ENCODE measurements at places on chromosomes 3 and 15.

DNA sequence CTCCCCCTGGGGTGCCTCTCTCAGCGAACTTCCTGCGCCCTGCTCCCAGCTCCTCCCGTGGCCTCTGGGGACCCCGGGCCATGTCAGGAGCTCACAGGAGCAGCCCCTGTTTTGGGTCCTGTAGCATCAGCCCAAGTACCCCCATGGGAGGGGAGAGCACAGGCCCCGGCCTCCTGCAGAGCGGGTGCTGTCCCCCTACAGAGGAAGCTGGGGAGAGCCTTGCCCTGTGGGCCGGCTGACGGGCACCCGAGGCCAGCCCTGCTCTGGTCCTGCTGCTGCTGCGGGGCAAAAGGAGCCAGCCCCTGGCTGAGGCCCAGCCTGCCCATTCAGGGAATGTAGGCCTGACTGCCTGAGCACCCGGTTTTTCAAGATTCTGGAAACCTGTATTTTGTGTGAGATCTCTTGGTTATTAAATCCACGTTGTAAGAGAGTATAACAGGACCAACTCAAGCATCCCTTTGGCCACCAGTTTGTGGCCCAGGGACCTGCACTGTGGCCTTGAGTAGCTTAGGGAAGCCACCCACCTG, 12.4 kb downstream of the PLXNA1 start:
- no peak for DNase-seq

- no peak for DNase-seq
Measured at GRCh38 chr3:120763601-120764000, 21.1 kb downstream of the GTF2E1 start.

DNA sequence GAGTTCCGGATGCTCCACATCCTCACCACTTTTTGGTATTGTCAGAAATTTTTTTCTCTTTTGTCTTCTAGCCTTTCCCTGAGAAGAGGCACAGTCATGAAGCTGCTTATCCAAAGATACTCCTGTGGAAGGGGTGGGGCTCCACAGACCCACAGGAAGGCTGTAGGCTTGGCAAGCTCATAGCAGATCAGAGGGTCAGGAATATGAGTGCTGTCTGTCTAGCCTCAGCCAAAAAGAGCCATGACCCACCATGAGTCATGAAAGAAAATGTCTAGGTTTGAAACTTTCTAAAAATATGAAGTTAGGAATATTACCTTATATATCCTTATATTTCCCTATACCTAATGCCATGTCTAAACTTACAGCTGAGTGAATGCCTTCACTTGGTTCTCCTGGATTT, 118.2 kb upstream of the THBS1 start:
- no peak for DNase-seq

GRCh38 chr3:52021489-52022268, 26.0 kb upstream of the RPL29 start:
- DNase-seq: no peak

DNA sequence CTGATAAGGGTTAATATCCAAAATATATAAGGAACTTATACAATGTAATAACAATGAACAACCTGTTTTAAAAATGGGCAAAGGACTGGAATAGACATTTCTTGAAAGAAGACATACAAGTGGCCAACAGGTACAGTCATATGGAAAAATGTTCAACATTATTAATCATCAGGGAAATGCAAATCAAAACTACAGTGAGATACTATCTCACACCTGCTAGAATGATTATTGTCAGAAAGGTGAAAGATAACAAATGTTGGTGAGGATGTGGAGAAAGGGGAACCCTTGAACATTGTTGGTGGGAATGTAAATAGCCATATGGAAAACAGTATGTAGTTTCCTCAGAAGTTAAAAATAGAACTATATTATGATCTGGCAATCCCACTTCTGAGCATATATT, 20.4 kb downstream of the GOLM2 start:
- no peak for DNase-seq

- DNase-seq: no peak
Measured at GRCh38 chr3:142007710-142008399, 131.4 kb downstream of the ATP1B3 start.

GRCh38 chr3:128488991-128489673, 3.9 kb downstream of the GATA2 start:
- no peak for DNase-seq

- DNase-seq: no peak
Measured at GRCh38 chr3:114218578-114219185, 18.7 kb downstream of the ZNF80 start.

DNA sequence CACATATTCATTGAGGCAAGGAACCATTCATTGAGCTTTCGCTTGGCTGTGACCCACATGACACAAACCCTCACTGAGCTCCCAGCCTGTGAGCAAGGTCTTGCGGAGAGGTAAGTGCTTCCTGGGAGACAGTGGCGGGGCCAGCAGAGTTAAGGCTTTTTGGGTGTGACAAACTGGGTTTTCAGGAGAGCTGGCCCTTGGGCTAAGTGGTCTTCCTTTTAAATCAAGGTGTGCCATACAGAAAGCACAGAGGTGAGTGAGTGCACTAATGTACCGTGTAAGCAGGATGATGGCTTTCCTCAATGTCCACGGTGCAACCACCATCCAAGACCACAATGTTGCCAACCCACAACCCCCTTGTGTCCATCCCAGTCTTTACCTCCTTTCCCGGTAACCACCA, 28.6 kb downstream of the POMGNT2 start:
- DNase-seq: no peak

DNA sequence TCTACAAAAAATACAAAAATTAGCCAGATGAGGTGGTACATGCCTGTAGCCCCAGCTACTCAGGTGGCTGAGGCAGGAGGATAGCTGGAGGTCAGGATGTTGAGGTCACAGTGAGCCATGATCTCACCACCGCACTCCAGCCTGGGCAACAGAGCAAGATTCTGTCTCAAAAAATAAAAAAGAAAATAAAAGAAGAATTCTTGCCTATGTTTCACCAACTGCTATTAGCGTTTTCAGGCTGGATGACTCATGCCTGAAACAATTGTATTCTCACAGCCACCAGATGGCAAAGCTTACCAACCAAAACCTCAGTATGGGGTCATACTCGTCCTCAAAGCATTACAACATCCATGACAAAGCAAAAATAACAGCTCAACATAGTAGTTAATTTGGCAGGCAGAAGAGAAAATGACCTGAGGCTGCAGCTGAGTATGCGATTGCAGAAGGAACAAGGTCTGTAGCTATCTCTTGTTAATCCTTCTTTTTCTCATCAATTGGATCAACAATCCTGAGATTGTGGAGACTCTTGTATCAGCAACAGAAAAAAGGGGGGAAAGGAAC, 52.2 kb downstream of the TP53BP1 start:
- DNase-seq: peak; percentile 83

GRCh38 chr3:187213616-187214015, 16.3 kb downstream of the RTP1 start:
- no peak for DNase-seq

DNA sequence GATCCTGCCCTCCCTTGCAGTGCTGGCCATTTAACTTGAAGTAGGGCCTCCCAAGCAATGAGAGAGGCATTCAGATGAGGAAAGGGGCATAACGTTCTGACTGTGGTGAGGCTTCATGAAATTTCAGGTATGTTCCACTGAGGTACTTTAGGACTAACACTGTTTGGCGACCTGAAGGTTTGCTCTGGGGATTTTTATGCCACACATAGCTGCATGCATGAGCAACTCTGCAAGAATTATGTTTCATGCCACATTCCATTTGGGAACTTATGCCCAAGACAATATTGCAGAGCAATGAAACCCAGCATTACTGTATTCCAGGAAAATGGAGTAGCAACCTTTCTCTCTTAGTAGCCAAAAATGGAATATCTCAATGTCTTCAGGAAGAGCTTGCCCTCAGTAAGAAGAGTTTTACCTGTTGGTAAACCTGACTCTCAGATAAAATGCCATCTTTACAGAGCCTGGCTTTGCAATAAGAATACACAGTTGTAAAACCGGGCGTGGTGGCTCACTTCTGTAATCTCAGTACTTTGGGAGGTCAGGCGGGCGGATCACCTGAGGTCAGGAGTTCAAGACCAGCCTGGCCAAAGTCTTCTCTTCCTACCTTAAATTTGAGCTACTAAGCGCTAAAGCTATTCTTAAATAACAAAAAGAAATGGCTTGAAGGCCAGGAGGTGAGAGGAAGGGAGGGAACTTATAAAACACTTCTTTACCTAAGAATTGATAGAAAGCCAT, 16.7 kb upstream of the TBL1XR1 start:
- DNase-seq: no peak

DNA sequence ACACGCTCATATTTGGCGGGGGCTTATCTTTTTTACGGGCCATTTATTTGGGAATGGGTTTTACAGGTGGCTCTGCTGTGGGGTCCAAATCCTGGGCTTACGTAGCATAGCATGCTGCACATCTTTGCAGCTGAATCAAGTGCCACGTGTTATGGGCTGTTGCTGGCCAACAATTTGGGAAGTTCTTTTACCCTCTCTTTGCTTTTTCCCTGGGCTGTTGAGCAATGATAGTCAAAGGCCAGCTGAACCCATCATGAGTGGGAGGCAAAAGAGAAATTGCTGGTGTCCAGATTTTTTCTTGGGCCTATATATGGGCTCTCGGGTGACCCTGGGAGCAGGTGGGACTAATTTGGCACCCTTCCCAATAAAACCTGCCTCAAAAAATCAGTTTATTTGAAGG, 209.3 kb upstream of the SATB1 start:
- no peak for DNase-seq

DNA sequence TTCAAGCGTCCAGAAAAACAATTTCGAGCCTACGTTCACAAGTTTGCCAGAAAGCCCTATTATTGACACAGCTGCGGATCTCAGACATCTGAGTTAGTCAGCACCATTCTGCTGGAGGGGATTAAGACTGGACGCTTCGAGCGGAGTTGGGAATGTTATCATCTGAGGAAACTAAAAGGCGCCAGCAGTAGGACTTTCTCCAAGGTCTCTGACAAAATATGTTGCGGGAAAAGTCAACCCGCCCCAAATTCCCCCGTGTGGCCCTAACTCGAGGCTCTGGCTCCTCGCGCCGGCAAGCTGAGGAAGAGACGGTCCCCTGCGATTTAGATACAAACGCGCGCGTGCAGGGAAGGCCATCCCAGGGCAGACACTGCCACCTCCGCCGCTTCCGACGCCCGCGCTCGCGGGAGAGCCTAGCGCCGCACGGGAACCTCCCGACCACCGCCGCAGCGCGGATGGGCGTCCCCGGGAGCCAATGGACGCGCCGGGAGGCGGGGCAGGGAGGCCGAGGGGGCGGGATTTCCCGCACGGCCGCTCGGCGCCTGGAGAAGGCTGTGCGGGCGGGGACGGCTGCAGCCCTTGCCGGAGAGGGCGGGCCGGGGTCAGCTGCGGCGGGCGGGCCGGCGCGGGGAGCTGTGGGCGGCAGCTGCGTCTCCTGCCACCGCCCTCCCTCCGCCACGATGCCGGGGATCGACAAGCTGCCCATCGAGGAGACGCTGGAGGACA, at the start of gene APPL1:
Gene APPL1 (plus strand): TSS at position 526 of the 726 bp plus-strand sequence. CDS start 155 bp downstream, at position 681.
- DNase-seq: peak; percentile 81

GRCh38 chr15:43168192-43169107, 16.8 kb upstream of the CCNDBP1 start:
- DNase-seq: no peak

GRCh38 chr3:121414924-121415323, 130.9 kb downstream of the POLQ start:
- DNase-seq: no peak

DNA sequence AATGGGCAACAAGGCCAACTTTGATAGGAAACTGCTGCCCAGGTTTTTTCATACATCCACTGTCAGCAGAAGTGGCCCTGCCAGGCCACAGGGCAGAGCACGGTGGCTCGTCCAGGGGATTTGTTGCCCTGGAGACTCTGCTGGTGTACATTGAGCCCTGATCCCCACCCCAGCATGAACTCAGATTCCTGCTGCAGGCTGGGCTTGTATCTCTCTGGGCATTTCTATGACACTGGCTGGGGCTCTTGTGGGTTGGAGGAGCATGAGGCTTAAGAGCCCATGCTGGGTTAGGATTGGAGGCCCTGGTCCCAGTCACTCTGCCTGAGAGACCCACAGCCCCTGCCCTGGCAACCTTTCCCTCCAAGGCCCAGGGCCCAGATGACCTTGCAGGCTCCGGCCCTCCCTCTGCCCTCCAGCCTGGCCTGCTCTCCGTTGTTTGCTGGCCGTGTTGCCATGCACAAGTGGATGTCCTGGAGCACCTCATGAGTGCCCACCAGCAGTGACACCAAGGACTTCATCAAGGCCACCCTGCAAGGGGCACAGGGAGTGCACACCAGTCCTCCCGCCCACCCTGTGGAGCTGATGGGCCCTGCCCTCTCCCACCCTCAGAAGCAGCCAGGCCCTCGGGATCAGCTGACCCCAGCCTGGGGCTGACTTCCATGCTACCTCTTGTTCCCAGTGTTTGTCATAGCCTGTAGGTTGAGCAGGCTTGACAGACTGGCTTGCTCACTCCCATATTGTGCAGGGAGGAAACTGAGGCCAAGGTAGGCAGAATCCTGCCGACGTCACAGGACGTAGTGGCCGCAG, 58.2 kb downstream of the ZNF445 start:
- no peak for DNase-seq

DNA sequence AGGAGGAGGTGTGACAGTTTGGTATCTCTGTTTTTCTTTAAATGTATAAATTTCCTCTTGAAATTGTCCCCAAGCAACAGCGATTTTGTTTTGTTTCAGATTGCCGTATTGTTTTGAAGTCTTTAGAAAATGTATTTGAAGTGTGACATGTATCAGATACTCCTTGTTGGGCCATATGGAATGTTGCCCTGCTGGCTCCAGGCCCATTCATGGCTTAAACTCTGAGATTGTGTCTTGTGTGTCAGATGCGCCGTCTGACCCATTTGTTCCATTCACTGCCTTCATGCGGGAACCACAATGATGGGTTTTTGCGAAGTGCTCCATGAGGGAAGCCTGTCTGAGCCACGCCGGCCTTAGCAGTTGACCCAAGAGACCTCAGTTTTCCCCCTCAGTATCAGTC, 75.2 kb upstream of the ADAMTSL3 start:
- no peak for DNase-seq

- no peak for DNase-seq
Measured at GRCh38 chr3:37024092-37024491, 30.8 kb downstream of the MLH1 start.

DNA sequence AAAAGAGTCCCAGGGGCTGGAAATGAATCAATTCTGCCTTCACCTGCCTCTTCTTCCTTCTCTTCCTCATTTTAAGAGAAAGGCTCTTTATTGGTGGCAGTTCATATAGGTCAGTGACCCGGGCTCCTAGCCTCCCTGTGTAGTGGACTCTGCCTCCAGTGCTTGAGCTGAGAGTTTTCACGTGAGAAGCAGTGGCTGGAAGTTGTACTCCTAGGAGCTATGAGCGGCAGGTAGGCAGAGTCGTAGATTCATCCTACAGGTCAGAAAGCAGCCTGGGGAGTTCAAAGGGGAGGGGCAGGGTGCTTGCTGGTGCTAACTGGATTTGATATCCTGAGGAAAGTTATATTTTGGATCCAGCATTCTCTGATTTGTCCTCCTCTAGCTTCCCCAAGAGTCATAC, 101.1 kb downstream of the RPLP1 start:
- DNase-seq: no peak

- no peak for DNase-seq
Measured at GRCh38 chr3:11909726-11910125, 63.0 kb upstream of the TAMM41 start.

GRCh38 chr3:115517457-115518050, 105.8 kb upstream of the GAP43 start:
- no peak for DNase-seq

Data from T-helper 2 cell (primary cell).